ENCODE measurements at places on chromosomes 11 and 22.

DNA sequence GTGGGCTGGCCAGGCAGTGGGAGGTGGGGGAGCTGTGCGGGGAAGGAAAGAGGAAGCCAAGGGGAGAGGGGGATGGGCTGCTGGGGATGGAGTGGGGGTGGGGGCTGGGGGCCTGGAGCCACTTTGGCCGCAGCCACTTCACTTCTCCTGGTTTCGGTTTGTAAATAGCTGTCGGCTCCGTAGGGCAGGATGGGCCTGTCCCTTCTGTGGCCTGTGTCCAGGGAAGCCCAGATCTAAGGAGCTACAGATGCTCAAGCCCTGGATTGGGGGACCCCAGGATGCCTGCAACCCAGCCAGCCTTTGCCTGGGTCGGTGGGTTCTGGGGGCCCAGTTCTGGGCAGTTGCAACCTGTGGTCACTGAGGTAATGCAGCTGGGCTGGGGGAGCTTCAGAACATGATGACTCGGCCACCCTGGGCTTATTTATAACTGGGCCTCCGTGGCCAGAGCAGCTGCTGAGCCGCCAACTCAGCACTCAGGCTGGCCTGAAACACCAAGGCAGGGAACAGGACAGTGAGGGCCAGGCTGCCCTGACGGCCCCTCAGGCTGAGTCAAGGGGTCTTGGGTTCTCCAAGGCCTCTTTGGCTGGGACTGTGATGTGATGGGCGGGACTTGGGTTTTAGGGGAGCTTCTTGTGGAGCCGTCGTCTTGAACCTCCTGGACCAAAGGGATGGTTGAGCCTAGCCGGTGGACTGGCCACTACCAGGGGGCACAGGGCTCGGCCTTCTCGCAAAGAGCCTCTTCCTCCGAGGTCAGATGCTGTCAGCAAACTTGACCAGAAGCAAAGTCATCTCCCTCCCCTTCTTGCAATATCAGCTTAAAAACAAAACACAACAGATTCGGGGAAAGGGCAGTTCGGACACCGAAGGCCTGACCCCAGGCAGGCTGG is 15.0 kb upstream of the SLC39A13 start:
- no peak for DNase-seq

GRCh38 chr11:117842131-117842941 is 17.8 kb upstream of the FXYD2 start:
- DNase-seq = no peak

- no peak for DNase-seq
These were observed 8.8 kb upstream of the LGALS2 start for GRCh38 chr22:37588546-37589215.

GRCh38 chr11:119983816-119984215 is 154.1 kb downstream of the TRIM29 start:
- DNase-seq = no peak

- DNase-seq = no peak
These were observed 22.8 kb downstream of the OSBP2 start for GRCh38 chr22:30717331-30717921.

- DNase-seq = no peak
These were observed 331.8 kb downstream of the AASDHPPT start for GRCh38 chr11:106409222-106409621.

GRCh38 chr22:25172153-25172552 is 27.5 kb upstream of the CRYBB3 start:
- peak; percentile 57 for DNase-seq

DNA sequence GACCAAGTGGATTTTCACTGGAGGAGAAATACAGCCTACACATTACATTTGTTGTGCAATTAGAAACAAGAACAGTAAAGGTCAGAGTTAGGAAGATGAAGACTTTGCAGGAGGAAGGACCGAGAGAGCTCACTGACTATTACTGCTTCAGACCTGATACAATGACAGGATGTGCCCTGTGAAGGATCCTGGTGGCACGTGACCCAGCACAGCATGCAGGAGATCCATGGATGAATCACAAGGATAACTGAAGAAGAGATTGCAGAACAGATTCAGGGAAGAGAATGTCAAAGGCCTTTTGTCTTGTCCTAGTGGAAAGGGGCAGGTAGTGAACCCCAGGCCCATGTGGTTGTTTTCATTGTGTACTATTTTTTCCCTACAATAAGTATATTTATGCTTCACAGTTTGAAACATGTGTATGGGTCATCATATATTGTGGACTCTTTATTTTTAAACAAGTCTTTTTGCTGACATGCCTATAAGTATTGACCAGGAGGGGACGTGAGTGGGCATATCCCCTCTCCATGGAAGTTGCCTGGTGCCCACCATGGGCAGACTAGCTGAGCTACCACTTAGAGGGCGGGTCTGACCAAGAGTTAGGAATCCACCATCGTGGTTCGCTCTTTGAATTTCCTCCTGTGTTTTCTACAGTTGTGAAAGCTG is 44.3 kb downstream of the RASSF10 start:
- no peak for DNase-seq

DNA sequence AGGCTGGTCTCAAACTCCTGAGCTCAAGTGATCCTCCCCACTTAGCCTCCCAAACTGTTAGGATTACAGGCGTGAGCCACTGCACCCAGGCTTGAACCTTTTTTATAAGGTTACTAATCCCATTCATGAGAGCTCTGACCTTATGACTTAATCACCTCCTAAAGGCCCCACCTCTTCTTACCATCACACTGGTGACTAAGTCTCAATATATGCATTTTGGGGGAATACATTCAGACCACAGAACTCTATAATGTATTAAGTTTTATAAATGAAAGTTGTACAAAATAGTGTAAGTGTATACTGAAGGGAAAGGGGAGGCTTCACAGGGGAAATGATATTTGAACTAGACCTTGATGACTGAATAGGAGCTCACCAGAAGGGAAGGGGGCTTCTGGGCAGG is 28.4 kb upstream of the RBFOX2 start:
- no peak for DNase-seq

DNA sequence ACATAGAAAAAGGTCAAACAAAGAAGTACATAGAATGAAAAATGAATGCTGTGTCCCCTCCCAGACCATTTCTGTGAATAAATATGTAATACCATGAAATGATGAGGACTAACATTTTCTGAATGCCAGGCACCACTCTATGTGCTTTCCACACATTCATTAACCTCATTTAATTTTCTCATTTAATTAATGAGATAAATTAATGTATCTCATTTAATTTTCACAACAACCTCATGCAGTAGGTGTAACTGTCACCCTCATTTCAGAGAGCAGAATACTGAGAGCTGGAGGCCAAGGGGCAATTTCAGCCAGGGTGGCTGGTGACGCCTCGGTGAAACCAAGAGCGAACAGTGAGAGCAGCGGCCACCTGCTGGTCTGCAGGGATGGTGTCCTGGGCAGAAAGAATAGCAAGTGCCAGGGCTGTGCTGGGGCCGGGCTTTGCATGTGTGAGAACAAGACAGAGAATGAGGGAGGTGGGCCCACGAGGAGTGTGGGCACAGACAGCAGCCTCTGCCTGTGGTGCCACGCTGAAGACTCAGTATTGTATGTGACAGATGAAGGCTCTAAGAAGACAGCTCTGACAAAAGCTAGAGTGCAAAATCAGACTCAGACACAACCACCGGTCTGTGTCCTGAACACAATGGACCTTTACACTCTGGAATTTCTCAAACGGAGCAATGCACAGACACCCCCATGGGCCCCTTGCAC is 1.8 kb upstream of the SERPIND1 start:
- no peak for DNase-seq

DNA sequence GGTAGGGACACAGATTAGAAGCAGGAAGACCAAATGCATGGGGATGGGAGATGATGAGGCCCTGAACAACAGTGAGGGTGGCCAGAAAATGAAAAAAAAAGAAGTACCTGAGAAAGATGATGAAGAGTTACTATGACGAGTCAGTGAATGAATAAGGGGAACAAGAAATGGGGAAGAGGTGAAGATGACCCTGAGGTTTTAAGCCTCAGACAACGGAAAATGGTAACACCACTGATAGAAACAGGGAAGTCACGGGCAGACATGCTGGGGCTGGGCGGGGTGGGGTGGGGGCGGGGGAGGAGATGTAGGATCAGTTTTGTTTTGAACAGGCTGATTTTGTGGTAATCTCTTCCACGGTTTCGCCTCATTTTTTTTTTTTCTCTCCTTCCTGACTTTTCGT is 205.1 kb upstream of the CADM1 start:
- no peak for DNase-seq

DNA sequence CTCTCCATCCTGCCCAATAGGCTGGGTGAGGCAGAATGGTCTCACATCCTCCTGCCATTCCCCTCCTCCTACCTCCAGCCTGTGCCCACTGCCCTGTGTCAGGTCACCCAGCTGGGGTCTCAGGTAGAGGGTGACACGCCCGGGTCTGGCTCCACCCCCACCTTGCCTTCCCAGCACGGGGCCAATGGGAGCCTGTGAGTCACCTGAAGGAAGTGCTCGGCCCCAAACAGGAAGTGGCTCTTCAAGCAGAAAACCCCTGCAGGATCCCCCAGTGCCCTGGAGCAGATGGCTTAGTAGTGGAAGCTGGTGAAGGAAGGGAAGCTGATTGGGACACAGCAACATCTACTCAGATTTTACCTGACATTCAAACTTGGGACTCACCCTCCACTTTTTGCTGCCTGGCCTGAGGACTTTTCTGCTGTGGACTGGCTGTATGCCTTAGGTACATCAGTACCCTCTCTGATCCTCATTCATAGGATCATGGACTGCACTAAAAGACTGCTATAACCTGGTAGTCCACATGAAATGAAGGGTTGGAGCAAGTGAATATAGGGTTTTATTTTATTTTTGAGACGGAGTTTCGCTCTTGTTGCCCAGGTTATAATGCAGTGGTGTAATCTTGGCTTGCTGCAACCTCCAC is 33.4 kb downstream of the GDPD5 start:
- peak; percentile 75 for DNase-seq

DNA sequence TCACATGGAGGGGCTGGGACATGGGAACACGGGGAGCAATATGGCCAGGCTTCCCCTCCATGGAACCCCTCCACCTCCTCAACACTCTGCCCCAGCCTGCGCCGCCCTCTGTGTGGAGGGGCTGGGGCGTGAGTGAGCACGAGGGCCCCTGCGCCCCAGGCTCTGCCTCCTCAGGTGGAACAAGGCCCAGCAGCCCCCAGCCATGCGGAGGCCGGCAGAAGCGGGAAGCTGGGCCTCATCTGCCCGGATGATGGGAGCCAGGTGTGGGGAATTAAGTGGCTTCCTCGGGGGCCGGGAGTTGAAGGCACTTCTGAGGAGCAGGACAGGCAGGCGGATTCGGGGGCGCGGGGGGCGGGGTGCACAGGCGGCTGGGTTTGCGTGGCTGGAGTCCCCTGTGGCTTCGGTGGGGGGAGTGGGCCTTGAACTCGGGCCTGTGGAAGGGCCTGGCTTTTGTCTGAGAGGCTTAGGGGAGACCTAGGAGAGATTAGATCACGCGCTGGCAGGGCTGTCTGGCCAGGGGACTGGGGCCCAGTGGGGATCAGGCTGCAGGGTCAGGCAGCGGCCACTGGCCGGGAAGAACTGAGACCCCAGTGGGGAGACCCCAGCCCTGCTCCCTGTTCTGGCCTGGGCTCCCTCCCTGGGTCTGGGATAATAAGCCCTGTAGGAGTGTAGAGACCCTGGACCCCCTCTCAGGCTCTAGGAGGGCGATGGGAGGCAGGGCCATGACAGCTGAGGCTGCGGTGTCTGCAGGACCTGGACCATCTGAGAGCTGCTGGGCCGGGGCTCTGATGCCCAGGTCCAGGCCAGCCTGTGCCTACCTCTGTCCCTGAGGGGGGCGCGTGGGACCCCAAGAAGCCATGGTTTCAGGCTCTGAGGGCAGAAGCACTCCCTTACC is 13.3 kb downstream of the PRR33 start:
- DNase-seq = peak; percentile 27
